ENCODE measurements at places on chromosomes 1 and 21.
A peak's percentile ranks its signal among the peaks of the same experiment; 100 is the strongest.

DNA sequence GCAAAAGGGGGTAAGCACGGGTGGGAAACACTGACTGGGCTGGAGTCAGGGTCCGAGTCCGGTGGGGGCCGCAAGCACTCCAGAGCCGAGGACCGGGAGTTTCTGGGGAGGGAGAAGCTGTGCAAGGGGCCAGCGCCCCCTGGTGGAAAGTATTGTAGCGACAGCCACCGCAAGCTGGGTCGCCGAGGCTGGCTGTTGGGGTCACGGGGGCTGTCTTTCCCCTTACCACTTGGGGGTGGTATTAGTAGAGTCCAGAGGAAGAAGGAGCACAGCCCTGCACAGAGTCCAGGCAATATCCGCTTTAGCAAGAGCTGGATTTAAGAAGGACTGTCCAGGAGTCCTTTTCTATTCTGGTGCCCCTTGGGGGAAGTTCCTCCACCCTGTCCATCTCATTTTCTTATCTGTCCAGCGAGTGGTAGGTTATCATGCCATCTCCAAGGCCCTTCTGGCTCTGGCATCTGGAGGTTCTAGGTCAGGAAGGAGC lies 17.9 kb upstream of the ETV3 start:
- DNase-seq: peak; percentile 92

GRCh38 chr1:77276941-77277340 lies 4.9 kb upstream of the AK5 start:
- no peak for DNase-seq

- DNase-seq: no peak
Observed at GRCh38 chr1:188314557-188315137, 1485.9 kb downstream of the PLA2G4A start.

- DNase-seq: peak; percentile 65
Observed at GRCh38 chr1:10495952-10496351, 21.2 kb downstream of the PEX14 start.

DNA sequence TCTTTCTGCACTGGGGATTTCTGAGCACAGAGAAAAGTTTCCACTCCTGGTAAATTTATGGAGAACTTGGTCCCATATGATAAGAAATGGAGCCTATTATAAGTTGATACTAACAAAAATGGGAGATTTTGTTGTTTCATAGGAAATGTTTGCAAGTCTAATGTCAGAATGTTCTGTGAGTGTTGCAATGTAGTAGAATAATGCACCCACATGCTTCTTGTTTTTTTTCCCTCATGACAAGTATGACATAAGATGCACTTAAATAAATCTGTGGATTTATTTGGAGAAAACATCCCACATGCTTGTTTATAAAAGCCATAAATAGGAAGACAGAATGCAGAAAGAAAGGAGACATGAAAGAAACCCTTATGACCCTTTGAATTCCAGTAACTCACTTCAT lies 50.8 kb upstream of the KCNJ6 start:
- no peak for DNase-seq
